ENCODE measurements at places on chromosomes 5 and 9.
A peak's percentile ranks its signal among the peaks of the same experiment; 100 is the strongest.

GRCh38 chr5:140609126-140609525, 23.8 kb downstream of the CD14 start:
- no peak for DNase-seq

DNA sequence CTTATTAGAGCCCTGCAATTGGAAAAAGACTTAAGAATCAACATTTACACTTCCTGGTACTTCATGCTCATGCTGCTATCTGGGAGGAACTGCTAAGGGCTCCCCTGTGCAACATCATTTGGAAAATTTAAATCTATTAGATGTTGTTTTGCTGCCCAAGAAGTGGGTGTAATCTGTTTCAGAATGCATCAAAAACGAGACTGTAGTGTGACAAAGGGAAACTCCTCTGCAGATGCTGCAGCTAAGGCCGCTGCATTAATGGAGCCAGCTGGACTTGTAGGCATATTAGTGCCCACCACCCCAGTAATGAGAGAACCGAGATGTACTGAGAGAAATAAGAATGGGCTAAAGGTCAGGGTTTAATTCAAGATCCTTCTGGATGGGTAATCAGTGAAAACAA, 11.1 kb upstream of the PAIP1 start:
- no peak for DNase-seq

GRCh38 chr5:67133776-67134175, 62.8 kb downstream of the CD180 start:
- no peak for DNase-seq

DNA sequence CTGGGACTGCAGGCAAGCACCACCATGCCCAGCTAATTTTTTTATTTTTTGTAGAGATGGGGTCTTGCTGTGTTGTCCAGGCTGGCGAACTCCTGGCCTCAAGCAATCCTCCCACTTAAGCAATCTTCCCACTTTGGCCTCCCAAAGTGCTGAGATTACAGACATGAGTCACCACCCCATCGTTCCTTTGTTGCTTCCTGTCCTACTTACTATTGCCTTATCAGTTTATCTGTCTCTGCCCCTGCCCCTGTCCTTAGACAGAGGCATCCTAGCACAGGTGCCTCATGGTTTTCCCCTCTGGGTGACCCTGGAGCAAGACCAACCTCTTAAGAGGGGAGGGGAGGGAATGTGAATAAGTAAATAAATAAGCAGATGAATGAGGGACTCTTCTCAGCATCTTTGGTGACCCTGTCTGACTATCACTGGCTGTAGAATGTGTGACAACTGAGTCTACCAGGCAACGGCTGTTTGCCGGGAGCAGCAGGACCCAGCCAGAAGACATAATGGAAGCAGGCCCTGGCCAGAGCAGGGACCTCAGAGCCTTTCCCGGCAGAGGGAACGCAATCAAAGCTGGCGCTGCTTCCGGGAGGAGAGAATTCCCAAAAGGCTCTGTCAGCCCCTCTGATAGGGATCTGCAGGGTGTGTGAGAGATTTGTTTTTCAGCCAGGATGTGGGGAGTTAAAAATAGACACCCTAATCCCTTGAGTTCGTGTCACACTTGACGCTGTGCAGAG, 43.8 kb upstream of the DAB2IP start:
- DNase-seq: no peak

DNA sequence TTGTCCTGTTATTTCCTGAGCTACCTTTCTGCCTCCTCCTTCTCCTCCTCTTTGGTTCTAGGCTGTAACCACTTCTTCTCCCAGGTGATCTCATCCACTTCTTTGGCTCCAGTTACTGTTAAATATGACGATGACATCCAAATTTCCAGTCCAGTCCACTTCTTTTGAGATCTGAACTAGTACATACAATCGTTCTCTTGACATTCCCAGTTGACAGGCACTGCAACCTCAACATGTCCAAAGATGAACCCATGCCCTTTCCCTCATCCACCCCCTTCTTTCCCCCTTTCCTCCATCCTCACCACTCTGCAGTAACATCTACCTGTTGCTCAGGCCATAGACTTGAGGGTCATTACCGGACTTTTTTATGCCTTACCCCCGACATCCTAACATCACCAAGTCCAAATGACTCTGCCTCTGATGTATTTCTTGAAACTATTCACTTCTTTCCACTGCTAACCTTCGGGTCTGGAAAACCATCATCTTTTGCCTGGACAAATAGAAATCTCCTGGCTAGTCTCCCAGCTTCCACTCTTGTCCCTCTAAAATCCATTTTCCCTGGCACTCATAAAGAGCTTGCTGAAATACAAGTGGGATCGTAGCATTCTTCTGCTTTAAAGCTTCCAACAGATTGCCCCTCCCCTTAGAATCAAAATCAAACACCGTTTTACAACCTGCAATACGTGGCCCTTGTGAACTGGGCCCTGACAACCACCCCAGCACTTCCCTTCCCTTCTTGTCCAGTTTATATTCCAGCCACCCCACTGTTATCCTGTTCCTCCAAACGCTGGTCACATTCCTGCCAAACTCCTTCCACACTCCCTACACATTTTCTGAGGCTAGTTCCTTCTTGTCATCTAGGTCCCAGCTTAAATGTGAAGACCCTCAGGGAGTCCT, 31.5 kb downstream of the KLF9 start:
- no peak for DNase-seq

DNA sequence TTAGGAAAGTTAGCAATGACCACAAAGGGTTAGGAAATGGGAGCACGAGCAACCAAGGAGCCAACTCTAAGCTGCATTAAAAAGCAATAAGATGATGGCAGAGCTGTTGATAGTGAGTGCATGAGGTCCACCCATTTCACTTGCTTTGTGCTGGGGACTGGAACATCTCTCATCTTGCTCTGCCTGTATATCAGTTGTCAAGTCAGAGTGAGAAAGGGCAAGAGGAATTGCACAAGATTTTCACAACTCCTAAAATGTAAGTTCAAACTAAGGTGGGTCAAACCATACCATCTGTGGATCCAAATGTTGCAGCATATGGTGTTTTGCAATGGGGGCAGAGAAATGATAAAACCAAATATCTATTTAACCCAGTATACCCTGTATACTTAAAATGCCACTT, 2.8 kb upstream of the ESM1 start:
- no peak for DNase-seq

DNA sequence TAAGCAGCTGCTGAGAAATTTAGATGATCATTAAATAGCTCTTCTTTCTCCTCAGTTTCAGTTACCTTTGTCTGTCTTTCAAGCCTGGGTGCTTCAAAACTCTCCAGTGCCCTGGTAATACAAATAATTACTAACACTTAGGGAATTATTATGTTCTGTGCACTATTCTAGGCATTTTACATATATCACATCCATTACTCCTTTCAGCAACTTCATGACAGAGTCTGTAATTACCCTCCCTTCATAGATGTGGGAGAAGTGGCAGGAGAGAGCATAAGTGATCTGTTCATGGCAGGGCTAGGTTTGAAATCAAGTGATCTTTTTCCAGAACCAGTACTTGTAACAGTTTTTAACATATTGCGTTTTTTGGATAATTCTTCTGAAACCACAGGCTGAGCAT, 32.0 kb downstream of the MAN2A1 start:
- DNase-seq: no peak

DNA sequence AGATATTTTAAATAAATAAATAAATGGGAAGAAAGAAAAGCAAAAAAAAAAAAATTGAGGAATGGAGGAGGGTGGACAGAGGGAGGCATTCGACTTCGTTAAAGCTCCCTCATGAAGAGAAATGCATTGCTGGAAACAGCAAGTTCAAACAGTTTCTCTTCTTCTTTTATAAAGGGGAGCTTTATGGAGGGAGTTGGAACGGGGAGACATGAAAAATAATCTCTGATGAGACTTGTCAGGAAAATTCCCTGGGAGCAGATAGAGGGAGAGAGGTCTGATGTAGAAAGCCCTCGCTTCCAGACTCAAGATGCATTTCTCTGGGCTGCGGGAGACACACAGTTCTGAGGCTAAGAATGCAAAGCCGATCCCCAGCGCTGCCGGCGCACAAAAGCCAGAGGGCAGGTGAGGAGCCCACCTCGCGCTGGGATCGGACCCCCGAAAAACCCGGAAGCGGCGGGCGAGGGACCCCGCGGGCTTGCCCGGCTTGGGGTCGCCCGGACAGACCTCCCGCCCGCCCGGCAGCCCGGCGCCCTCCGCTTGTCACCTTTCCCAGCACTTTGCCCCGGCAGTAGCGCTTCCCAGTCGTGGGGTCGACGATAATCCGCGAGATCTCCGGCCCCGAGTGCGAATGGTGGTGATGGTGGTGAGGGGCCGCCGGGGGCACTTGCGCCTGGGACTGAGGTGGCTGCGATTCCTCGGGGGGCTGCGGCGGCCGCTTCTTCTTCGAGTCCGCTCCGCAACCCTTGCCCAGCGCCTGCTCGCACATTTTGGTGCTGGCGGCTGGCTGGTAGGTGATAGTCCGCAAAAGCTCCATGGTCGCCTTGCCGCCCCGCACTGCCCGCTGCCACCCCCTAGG, 512 bp downstream of the PLK2 start:
- DNase-seq: no peak

- no peak for DNase-seq
Measured at GRCh38 chr9:124761710-124762109, 9.4 kb downstream of the NR6A1 start.

- DNase-seq: no peak
Measured at GRCh38 chr5:84260140-84260539, 124.5 kb downstream of the EDIL3 start.

GRCh38 chr5:15704397-15704947, 204.5 kb downstream of the FBXL7 start:
- DNase-seq: no peak

DNA sequence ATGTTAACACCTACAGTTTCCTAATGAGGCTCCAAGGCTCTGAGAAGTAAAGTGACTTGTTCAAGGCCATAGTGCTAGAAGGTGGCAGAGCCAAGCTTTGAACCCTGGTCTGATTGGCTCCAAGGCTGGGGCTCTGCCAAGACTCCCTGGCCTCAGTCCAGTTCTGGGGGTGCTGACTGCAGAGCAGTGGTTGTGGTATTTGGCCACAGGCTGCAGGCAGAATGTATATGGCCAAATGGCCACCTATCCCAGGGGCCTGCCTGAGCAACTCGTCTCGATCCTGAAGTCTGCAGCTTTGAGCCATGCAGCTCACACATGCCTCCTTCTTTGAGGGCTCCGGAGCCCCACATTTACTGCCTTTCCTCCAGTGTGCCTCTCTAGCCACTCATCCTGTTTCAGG, 9.7 kb upstream of the NEK6 start:
- DNase-seq: no peak

- DNase-seq: no peak
Measured at GRCh38 chr5:27489701-27490100, 451.3 kb upstream of the CDH9 start.

- DNase-seq: no peak
Measured at GRCh38 chr9:128771094-128771721, 519 bp downstream of the ZER1 start.

DNA sequence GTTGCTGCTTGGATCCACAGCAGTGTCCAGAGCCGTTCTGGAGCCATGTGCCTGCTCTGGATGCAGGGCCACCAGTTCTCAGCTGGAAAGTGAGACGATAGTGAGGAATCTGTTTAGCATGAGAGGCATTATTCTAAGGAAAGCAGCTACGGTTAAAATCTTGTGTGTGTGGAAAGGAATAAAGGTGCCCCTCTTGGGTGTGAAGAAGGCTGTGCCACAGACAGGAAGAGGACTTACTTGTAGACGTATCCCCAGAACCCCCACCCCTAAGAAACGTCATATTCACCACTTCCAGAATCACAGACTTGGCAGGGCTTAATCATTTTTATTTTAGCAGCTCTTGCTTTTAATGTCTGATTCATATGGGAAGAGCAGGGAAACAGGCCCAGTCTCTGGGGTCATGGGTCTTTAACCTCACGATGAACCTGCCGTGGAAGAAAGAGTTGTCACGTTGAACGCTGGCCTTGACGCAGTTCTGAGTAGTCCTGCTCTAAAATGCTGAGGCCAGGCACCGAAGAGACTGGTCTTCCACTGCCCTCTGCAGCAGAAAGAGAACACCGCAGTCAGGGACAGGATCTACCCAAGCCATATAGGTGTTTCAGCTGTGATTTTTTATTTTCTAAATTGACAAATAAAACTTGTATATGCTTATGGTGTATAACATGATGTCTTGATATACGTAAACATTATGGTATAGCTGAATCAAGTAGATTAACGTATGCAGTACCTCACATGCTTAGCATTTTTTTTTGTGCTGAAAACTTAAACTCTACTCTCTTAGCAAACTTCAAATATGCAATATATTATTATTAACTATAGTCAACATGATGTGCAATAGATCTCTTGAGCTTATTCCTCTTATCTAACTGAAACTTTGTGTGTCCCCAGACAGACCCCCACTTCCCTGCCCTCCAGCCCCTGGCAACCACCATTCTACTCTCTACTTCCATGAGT, 38.8 kb downstream of the CARTPT start:
- DNase-seq: no peak

DNA sequence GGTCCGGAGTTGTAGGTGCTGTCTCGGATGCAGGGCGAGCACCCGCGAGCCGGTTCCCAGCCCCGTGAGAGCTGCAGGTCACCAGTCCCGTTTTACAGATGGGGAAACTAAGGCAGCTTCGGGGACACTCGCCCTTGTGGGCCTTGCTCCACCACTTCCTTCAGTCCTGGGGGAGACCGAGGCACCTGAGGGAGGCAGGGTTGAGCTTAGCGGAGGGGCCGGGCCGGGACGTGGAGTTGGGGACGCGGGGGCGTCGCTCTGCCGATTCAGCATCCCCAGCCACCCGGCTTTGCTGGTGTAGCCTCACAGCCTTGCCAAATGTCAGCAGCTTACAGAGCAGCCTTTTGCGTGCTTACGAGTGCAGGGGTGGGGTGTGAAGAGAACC, 530 bp downstream of the BBLN start:
- peak; percentile 24 for DNase-seq

DNA sequence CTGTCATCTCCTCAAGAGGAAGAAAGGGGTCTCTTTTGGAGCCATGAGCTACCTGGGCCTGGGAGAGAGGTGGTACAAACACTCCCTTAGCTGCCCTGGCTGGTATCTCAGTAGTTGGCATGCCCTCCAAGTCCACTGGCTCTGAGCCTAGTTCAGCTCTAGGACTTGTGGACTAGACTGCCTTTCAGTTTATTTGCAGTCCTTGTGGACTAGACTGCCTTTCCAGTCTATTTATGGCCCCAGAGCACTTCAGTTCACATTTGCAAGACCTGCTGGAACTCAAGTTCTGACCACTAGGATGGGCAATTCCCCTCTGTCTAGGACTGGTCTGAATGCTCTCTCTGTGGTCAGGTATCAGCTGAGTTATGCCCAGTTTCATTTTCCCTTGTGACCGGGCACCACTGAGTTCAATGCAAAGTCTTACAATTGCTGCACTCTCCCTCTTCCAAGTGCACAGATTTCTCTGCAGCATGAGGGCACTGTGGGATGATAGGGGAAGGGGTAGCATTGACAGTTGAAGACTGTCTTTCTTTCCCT, 1019.0 kb downstream of the TAF11L14 start:
- DNase-seq: no peak
